ENCODE measurements at places on chromosomes 2 and 18. TPM values are rescaled to one million over a fixed set of nuclear protein-coding genes. Genes with fewer than 3 reads are reported as not detected.

DNA sequence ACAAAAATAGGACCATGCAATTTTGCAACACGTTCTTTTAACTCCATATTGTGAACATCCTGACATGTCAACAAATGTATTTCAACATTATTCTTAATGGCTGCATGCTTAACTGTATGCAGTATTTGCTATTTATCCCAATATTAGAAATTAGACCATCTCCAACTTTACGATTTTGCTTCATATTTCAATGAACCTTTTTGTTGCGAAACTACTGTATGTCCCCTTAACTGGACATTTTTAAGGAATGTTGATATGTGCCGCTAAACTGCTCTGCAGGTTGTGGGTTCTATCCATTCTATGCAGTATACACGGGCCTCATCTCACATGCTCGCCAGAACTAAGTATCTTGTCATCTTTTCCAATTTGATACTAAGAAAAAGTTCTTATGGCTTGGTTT lies 11.1 kb downstream of the E2F6 start:
- no peak for DNase-seq

DNA sequence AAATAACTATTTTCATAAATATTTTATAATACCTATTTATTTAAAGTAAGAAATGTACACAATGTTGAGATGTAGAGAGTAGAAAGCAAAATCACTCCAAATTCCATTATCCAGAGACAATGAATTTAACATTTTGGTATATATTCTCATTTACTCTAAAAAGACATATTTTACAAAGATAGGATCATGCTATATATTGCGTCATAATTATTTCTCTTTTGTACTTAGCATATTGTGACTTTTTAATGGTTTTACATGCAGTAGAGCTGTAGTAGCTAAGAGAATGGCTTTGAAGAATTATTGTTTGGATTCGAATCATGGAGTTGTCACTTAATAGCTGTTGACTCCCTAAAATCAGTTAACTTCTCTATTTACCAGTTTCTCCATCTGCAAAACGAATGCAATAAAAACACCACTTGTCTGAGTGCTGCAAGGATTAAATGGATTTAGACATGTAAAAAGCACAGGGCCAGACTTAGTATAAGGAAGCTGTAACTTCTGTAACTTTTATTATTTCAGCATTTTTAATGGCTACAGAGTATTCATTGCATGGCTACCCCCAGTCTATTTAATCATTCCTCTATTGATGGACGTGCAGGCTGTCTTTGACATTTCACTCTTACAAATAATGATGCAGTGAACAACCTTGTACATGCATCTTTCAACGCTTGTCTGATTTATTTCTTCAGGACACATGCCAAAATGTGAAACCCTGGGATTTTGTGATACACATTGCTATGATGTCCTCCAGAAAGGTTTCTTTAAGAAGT lies 33.2 kb downstream of the KCNS3 start:
- no peak for DNase-seq

DNA sequence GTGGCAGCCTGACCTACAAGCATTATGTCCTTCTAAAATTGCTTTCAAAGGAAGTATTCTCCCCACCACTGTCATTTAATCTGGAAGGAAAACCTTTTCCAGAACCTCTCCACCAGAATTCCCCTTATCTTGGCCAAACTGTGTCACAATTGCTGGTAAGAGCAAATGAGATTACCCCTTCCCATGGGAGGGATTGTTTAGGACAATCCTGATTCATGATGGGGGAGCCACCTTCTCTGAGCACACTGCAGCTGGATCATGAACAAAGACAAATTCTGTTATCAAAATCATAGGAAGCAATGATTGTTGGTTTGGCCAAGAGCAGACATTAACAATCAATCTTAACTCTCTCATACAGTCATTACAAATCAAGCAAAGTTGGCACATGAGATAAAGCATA lies 18.1 kb upstream of the ATOH8 start:
- DNase-seq = no peak

DNA sequence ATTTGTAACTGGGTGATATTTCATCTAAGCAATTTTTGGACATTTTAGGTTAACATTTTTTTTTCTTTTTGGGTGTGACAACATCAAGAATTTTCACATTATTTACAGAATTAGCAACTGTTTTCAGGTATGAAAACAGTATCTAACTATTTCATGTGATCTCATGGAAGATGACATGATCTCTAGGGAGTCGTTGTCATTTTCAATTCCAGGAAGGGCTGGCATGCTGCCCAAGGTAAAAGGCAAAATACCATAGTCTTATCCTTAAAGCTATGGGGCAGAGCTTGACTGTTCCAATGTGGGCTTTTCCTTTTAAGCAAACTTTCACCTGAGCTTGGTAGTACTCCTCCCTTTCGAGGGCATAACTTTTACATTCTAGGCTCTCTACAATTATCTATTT lies 443.7 kb downstream of the DSEL start:
- no peak for DNase-seq

GRCh38 chr18:46449499-46449898 lies 207.5 kb downstream of the LOXHD1 start:
- DNase-seq = no peak

GRCh38 chr2:27082773-27083409 lies 3.7 kb upstream of the KHK start:
- no peak for DNase-seq

DNA sequence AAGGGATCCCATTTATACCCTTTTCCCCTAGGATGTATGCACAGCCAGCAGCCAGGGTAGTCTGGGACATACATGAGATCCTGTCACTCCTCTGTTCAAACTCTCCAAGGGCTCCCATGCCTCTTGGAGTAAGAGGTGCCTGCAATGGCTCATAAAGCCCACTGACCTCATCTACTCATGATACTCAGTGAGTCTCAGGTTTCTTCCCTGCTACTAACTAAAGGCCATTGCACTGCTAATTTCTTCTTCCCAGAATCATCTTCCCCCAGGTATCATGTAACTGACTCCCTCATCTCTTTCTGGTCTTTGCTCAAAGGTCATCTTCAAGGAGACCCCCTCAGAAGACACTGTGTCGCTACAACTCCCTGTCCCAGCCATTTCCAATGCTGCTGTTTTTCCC lies 68.2 kb downstream of the CCBE1 start:
- no peak for DNase-seq

DNA sequence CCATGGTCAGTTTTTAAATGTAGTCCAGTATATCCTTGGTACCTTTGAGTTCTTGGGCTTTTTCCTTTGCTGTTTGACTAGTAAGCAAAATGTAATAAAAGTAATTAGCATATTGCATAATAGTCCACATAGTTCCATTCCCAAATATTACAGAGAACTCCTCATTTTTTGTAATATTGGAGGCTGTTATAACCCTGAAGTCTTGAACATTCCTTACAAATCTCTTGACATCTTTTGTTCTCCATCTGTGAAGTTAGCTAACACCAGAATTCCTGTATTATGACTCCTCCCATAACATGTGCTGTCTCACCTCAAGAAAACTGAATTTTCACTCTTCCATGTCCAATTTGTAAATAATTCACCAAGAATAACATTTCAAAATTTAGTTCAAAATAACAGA lies 17.1 kb downstream of the CREB1 start:
- DNase-seq = no peak

GRCh38 chr2:207107131-207107530 lies 58.6 kb downstream of the KLF7 start:
- no peak for DNase-seq

- no peak for DNase-seq
Observed at GRCh38 chr2:165567273-165567672, 97.8 kb downstream of the CSRNP3 start.

DNA sequence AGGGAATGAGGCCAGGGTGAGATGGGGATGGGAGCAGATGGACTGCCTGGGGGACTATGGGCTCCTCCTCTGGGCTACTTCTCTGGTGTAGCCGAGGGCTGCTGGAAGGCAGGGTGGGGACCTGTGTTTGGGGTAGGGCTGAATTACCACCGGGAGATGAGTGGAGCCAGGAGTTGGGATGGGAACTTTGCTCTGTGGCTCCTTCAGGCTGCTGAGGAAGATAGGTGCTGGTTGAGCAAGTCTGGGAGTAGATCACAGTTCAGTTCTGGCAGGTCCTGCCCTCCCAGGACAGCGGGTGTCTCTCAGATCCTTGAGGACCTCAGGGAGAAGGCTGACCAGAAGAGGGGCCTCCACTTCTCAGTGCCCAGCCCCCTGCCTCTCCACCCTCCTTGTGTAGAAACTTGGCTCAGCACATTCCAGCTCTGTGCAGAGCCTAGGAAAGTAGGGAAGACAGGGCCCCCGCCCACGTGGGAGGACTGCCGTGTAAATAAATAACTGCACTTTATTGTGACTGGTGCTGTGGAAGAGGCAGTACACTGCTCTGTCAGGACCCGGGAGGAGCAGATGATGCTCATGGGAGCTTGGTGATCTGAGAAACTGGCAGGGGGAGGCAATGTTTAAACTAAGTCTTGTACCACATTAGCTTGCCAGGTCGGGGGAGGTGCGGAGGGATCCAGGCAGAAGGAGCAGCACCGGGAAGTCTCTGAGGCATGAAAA lies 15.3 kb downstream of the TET3 start:
- no peak for DNase-seq

Gene LGALSL
- total RNA-seq = 15.4 TPM

Gene ATF2
- 28.1 TPM for total RNA-seq

Gene SGO2
- total RNA-seq = 1.9 TPM

Gene CCDC74B
- total RNA-seq = 2.5 TPM

Gene HRH4
- total RNA-seq = not detected

Gene VAMP8
- total RNA-seq = 11.9 TPM

Gene PSMA8
- not detected for total RNA-seq

Gene MSTN
- 0.19 TPM for total RNA-seq

Gene MOCOS
- total RNA-seq = 0.51 TPM
